ENCODE measurements at places on chromosomes 7 and 10. TPM values are rescaled to one million over a fixed set of nuclear protein-coding genes. Genes with fewer than 3 reads are reported as not detected.

DNA sequence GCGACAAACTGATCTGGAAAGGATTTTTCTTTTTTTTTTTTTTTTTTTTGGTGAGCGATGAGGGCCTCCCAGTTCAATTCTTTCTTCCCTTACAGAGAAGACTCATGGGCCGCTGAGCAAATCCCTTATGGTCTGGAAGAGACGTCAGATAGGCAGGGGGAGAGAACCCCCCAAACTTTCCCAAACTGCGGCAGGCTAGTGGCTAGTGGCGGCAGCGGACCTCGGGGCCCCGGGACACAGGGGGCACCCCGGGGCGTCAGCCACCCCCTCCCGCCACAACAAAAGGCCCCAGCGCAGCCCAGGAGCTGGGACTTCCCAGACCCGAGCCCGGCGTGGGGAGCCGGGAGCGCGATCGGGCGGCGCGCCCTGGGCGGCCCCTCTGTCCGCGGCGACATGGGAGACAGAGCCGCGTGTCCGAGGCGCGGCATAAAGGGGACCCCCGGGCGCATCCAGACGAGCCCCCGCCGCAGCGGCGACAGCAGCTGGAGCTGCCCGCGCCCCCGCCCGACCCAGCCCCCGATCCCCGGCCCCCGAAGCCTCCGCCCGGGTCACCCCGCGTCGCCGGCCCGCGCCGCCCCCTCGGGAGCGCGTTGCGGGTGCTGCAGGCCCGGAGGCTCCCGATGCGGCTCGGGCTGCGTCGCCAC is 755 bp downstream of the FAM171A1 start:
- peak; percentile 77 for DNase-seq

DNA sequence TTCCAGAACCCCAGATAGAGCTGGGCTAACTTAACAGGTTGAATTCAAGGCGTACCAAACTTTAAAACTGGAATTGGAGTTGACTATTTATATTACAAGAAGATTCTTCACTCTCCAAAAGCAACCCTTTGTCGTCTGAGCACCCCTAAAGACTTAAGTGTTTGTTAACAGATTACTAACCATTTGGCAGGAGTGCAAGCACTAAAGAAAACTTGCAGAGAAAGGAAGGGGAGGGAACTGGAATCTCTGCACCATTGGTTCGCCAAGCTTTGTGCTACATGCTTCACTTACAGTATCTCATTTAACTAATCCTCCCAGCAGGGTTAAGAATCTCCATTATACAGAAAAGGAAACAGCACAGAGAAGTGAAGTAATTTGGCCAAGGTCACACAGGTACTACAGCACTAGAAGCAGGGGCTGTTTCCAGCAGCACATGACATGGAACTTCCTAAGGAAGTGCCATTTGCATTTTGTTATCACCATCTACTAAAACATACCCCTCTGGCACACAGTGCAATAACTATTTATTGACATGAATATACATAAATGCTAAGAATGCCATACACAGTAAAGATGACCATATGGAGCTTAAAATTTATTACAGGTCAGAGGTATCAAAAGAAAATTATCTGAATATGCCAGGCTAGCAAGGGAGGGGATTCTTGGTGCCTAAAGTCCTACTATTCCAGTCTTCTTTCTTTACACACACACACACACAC is 201.2 kb downstream of the KCNMA1 start:
- no peak for DNase-seq

DNA sequence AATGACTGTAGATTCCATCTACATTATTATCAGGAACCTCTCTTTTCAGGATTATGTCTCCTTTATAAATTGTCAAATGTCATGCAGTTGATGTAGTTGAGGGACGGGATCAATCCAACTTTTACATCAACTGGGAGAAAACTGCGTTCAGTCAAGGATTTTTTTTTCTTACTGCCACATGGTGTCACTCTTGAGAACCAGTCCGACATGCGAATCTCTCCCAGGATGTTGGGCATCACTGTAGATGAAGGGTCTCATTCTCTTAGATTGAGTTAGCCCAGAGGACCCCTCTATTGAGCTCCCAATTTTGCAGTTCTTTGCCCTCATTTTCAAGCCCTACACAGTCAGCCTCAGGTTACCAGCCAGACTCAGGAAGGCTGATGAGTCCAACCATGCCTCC is 120.3 kb upstream of the PTPRZ1 start:
- DNase-seq, result no peak

Gene LIPM
- not detected for polyA plus RNA-seq

- DNase-seq, result no peak
Observed at GRCh38 chr10:58588673-58589265, 76.1 kb downstream of the BICC1 start.

- no peak for DNase-seq
Observed at GRCh38 chr7:158676906-158677305, 27.7 kb downstream of the NCAPG2 start.

DNA sequence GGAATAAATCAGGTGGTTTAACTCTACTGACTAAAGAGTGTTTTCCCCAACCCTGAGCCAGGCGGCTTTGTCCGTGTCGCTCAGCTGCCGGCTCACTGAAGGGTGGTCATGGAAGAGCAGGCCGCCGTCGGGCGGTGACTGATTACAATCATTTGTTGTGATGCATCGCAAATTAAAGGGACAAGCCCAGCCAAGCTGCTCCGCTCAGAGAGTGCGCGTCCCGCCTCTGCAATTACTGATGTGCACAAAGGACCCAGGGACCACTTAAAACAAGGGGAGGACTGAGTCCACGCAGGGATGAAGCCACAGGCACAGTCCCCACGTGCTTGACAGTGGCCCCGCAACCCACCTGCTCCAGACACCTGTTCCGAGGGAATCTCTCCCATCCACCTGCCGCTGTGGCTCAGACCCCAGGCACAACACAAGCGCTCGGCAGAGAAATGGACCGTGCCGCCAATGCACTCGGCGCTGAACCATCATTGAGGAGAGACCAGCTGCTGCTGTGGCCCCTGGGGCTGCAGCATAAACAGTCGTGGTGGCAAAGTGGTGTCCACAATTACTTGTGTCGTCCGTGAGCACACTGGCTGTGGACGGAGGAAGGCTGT is 526.5 kb downstream of the PTPRN2 start:
- peak; percentile 51 for DNase-seq

- no peak for DNase-seq
Observed at GRCh38 chr7:85290269-85290668, 103.4 kb upstream of the SEMA3D start.

Gene SPDYE1
- polyA plus RNA-seq, result not detected

DNA sequence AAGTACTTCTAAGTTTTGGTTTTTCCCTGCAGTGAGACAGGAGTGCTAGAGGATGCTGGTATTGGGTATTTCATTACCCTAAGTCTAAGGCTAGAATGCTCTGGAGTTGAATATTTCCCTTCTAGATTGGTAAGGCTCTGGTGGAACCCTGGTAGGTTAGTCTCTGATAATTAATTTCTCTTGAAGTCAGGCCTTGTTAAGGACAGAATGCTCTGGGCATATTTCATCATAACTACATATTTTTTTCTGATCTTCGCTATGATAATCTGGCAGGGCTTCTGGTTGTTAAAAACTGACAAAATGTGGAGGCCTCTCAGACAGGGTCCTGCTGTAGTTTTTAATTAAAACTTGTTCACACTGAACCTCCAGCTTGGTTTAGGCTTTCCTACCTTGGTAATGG is 83.8 kb downstream of the CDK13 start:
- DNase-seq, result no peak

- DNase-seq, result no peak
Observed at GRCh38 chr7:121186746-121187145, 142.1 kb upstream of the WNT16 start.

DNA sequence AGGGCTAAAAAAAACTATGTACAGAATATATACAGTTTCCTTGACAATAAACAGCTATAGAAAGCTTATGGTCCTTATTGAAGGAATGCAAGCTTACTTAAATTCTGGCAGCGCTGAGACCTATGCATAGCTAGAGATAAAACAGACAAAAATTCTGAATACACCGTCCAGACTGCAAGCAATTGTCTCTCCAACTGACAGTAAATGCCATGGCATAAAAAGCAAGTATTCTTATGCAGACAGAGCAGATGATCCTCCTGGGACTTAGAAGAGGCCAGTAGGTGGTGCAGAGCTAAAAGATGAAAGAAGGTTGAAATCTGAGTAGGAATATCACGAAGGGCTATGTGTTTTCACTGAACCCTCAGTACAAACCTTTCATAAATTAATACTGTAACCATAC is 157.0 kb upstream of the CACNA2D1 start:
- DNase-seq, result no peak

DNA sequence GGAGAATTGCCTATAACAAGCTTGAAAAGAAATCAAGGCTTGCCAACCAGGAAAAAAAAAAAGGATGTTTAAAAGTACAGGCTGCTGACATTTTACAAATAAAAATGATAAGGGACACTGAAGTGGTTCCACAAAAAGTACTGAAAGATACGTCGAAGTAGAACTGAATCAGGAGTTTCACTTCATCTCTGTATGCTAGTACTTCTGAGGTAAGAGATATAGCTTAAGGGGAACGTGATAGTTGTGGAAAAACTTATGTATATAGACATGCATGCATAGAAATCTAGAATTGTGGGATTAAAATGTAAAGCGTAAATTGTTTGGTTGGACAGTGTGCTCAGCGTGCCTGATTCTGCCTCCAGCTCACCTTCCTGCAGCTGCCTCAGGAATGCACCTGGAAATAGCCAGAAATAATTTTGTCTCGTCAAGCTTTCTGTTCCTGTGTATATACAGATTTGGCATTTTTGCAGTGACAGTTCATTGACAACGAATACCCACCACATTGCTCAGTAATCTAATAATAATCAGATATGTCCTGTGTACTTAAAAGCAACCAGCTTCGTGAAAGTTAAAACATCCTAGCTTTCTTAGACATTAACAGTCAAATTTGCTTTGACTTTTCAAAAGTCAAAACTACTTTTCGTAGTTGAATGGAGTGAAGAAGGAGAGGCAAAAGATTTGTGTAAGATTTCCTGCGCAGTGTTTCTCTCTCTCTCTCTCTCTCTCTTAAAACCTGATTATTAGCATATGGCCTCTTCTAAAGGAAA is 1.4 kb downstream of the SOSTDC1 start:
- DNase-seq, result no peak

- no peak for DNase-seq
Observed at GRCh38 chr7:131961054-131961680, 404.7 kb upstream of the PODXL start.

- DNase-seq, result no peak
Observed at GRCh38 chr7:112223310-112223709, 16.8 kb downstream of the ZNF277 start.

DNA sequence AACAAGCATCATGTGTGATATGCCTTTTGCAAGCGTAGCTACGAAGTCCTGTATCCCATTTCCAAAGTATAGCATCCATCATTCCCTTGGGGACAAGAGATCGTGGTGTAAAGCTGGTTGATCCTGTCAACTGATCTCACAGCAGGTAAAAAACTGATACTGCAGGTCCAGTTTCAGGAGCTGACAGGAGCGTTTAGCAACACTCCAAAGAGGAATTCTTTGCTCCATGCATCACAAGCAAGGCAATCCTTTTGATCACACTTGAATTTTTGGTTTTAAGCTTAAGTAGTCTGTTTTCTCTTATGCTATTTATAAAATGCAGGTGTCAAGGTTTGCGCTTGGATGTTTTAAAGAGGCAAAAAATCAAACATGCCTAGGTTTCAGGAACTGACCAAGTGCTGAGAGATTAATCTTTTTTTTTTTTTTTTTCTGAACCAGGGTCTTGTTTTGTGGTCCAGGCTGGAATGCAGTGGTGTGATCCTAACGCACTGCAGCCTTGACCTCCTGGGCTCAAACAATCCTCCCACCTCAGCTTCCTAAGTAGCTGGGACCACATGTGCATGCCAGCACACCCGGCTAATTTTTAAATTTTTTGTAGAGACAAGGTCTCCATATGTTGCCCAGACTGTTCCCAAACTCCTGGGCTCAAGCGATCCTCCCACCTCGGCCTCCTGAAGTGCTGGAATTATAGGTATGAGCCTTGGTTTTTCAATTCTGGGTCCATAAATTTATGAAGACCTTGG is 1.8 kb upstream of the ZDHHC4 start:
- no peak for DNase-seq

GRCh38 chr7:1112109-1112508 is 24.2 kb downstream of the GPER1 start:
- DNase-seq, result peak; percentile 66

Gene FEZF1
- polyA plus RNA-seq, result 0.04 TPM

DNA sequence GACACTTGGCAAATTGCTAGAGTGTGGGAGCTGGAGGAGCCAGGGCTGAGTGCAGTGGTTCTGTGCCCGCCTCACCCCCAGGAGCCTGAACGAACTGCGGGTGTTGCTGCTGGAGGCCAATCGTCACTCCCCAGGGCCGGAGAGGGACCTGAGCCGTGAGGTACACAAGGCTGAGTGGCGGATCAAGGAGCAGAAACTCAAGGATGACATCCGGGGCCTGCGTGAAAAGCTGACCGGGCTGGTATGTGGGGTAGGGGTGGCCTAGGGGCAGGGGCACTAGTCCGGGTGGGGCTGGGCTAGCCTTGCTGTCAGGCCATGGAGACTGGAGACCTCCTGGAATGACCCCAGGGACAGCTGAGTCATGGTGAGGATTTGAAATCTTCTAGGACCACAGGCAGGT is 56.7 kb upstream of the GTF2IRD1 start:
- no peak for DNase-seq

Gene GTF2IRD1
- 2.6 TPM for polyA plus RNA-seq

DNA sequence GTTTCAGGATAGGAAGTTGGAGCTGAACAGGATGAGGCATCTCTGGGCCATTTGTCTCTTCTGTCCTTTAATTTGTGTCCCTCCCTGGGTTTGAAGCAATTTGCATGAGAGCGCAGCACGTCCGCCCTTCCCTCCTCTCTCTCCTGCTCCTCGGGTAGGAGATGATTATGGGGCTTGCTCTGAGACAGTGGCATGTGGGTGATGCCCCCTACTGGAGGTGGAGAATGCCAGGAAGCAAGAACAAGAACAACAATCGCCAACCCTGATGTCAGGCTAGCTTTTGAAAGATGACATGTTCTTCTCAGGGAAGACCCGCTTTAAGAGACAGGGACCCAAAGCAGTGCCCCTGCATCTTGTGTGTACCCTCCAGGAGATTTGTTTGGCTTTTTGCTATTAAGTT is 63.9 kb upstream of the LOXL4 start:
- no peak for DNase-seq

Gene CPA2
- polyA plus RNA-seq, result 0.21 TPM
